ENCODE measurements at places on chromosomes 4 and X. TPM values are rescaled to one million over a fixed set of nuclear protein-coding genes. Genes with fewer than 3 reads are reported as not detected.

The CSAG1 gene
- not detected for total RNA-seq

GRCh38 chr4:45385306-45385705 lies 659.0 kb upstream of the GNPDA2 start:
- DNase-seq = no peak

GRCh38 chr4:15947684-15948083 lies 9.1 kb upstream of the FGFBP1 start:
- DNase-seq = no peak

- no peak for DNase-seq
These were observed 1292.8 kb upstream of the TENM3 start for GRCh38 chr4:180950377-180950776.

DNA sequence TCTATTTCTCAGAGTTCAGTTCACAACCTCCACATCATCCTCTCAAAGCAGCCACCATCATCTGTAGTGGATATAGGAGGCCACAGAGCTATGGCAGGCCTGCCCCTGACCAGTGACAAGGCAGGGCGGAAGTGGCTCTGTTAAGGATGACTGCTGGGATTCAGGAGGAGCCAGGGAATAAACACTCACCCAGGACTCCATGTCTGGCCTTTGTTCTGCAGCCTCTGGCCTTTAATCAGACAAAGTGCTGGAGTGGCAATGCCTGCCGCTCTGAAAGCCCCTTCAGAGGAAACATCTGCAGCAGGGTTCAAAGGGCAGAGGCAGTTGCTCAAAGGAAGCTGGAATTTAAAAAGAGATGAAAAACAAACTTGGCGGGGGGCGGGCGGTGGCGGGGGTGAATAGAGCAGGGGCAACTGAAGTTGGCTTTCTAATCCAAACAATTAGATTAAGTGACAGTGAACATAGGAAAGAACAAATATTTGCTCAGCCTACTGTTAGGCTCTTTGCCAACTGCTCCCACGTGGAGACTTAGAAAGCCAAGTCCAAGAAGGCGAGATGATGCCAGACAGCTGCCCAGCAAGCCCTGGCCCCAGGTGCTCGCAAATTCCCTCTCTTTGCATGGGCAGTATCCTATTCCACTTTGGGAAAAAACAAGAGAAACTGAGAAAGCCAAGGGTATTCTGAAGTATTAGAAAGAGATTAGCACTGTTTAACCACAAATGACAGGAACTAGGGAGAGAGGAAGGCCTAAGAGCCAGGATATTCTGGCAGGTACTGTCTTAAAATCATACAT lies 5.5 kb downstream of the MPP1 start:
- DNase-seq = no peak

The ARHGEF38 gene
- total RNA-seq = not detected

The UTP3 gene
- 16.8 TPM for total RNA-seq

- DNase-seq = no peak
These were observed 306.7 kb upstream of the MAOA start for GRCh38 chrX:43349363-43349762.

- no peak for DNase-seq
These were observed 26.7 kb downstream of the IRF2 start for GRCh38 chr4:184447664-184448063.

DNA sequence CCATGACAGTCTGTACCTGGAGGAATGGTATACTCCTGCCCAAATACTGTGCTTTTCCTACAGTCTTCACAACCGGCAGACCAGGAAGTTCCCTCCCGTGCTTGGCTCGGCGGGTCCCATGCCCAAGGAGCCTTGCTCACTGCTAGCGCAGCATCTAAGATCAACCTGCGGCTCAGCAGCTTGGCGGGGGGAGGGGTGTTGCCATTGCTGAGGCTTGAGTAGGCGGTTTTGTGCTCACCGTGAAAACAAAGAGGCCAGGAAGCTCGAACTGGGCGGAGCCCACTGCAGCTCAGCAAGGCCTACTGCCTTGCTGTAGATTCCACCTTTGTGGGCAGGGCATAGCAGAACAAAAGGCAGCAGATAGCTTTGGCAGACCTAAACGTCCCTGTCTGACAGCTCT lies 152.7 kb downstream of the TEX11 start:
- DNase-seq = peak; percentile 8

The PRRG3 gene
- total RNA-seq = not detected

All from T-helper 17 cell (primary cell).